ENCODE measurements at places on chromosomes 7 and 10.

DNA sequence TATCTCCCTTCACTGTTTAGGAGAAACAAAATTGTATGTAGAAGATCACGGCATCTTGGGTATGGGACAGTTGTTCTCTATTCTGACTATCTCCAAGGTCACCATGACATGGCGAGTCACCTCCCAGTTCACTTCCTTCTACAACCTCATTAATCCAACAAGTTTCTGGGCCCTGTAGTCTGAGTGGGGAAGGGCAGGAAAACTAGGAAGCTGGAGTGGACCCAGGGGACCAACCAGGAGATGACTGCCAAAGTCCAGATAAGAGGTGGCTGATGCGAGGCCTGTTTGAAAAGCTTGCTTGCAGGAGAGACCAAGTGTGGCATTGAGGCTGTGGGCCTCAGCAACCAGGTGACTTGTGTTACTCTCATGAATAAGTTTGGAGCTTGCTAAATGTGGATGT is 584.9 kb downstream of the TNS3 start:
- no peak for DNase-seq

- DNase-seq, result no peak
Measured at GRCh38 chr7:156832195-156832877, 60.6 kb downstream of the LMBR1 start.

DNA sequence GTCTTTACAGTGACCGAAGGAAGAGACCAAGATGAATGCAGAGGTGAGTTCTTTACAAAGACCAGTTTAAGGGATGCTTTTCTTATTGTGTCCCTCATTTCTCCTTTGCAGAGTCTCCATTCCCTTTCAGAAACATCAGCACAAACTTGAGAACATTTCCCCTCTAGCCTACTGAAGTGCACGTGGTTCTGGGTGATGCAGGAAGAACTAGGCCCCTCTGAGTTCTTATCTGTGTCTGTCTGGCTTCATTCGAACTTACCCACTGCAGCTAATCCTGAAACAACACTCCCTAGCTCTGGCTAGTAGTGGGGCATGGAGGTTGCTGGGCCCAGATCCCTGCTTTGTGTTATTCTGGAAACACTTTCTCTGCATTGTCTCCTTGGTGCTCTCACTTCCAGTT is 12.6 kb downstream of the BLVRA start:
- peak; percentile 12 for DNase-seq

DNA sequence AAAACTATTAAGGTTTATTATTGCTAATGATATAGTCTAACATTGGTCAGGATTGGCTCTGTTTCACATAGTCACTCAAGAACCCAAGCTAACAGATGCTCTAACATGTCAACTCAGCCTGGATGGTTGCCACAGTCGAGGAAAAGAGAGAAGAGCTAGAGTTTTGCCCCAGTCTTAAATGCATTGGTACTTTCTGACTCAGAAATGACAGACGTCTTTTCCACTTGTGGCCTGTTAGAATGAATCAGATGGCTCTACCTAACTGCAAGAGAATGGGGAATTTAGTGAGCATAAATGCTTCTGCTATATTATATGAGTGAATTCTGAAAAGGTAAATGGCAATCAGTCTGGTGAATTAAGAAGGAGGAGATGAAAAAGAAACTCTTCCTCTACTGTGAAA is 13.9 kb downstream of the HECTD2 start:
- DNase-seq, result no peak

GRCh38 chr7:35248576-35249536 is 5.0 kb downstream of the TBX20 start:
- no peak for DNase-seq

GRCh38 chr10:102170602-102171001 is 18.4 kb downstream of the NOLC1 start:
- no peak for DNase-seq

- no peak for DNase-seq
Measured at GRCh38 chr7:138932427-138932826, 48.8 kb downstream of the KIAA1549 start.

GRCh38 chr7:107563775-107564552 is at the start of the genes COG5 and DUS4L:
TSS of gene COG5 (minus strand) at chr7:107563920. CDS start at chr7:107563896, 24 bp downstream.
TSS of gene DUS4L (plus strand) at chr7:107563971. CDS start at chr7:107567071, 3,100 bp downstream.
- peak; percentile 91 for DNase-seq

- DNase-seq, result no peak
Measured at GRCh38 chr10:114758331-114758730, 63.2 kb upstream of the FHIP2A start.

- DNase-seq, result peak; percentile 65
Measured at GRCh38 chr7:149196151-149196704, 882 bp downstream of the ZNF282 start.

GRCh38 chr7:22686620-22687019 is 40.4 kb upstream of the IL6 start:
- no peak for DNase-seq

DNA sequence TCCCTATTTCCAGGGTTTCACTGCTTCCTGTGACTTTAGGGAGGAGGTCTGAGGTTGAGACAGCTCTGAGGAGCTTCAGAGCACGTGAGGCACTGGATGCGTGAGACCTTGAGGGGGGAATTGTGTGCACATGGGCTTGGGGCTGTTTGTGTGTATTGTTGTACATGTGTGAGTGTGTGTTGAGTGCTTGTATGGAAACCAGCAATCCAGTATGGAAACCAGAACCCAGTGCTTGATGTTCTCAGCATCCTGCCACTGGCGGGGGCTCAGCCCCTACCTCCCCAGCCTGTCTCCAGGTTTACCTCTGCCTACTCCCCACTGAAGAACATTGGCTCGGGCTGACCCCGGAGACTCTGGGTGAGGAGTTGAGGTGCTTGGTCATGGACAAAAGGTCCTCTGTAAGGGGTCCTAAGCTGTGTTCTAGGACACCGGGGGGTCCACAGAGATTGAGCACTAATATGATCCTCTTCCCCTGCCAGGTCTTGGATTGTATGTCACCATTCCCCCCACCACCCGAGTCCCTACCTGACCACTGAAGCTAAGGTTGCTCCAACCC is 20.8 kb downstream of the SFTPD start:
- peak; percentile 43 for DNase-seq

DNA sequence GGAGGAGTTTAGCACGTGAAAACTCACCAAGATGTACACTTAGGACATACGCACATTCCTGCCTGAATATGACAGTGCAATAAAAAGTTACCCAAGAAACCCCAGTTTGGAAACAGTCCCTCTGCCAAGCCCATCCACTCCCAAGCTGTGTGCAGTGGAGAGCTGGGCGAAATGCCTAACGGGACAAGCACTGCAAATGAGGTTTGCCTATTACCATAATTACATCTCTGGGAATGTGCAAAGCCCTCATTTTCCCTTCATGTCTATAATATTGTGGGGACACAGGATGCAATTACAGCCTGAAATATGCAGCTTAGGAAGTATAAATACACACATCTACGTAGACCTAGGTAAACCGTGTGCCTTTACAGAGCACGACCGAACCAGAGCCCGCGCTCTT is 117.5 kb downstream of the PLXNA4 start:
- no peak for DNase-seq

DNA sequence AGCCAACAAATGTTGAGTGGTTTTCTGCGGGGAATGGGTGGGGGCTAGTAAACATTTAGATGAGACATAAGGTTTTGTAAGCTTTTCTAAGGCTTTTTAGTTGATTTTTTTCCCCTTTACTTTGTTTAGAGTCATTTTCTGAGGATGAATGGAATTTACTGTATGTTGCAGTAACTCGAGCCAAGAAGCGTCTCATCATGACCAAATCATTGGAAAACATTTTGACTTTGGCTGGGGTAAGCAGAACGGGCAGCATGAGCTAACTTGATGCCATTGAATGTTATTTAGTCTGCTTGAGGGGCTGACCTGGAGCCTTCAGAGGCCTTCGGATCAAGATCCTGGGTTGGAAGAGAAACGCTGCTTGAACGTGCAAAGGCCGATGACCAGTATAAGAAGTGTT is 37.3 kb downstream of the FBH1 start:
- DNase-seq, result no peak

GRCh38 chr10:24035761-24036160 is 173.2 kb upstream of the KIAA1217 start:
- no peak for DNase-seq

DNA sequence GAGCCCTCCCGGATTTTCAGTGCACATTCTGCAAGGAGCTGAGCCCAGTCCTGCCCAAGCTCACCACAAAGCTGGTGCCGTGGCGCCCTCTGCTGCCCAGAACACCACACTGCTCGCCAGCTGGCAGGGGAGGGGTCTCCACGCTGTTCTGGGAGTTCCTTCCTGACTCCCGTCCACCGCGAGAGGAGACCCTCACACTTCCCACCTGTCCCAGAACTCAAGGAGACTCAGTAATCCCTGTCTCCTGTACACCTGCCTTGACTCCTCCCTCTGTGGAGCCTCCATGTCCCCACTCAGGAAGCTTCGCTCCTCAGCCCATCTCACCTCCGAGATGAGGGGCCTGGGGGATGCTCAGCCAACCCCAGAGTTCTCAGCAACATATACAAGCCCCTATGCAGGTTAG is 11.3 kb downstream of the C10orf105 start:
- peak; percentile 89 for DNase-seq

DNA sequence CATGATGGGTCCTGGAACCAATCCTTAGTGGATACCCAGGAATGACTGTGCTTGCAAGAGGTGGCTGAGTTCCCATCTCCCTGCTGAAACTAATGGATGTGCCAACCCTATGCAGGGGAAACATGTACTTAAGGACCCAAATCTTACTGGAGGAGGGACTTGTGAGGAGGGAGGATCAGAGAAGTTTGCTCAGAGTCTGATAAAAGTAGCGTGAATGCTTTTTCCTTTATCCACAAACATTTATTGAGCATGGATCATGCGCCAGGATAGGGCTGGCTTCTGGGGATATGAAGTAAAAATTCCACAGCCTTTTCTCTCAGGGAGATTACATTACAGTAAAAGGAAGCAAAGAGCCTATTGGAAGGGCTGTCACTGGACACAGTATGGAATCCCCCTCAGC is 358.5 kb downstream of the RPS24 start:
- no peak for DNase-seq

- no peak for DNase-seq
Measured at GRCh38 chr10:104337521-104337984, 712 bp downstream of the ITPRIP start.

DNA sequence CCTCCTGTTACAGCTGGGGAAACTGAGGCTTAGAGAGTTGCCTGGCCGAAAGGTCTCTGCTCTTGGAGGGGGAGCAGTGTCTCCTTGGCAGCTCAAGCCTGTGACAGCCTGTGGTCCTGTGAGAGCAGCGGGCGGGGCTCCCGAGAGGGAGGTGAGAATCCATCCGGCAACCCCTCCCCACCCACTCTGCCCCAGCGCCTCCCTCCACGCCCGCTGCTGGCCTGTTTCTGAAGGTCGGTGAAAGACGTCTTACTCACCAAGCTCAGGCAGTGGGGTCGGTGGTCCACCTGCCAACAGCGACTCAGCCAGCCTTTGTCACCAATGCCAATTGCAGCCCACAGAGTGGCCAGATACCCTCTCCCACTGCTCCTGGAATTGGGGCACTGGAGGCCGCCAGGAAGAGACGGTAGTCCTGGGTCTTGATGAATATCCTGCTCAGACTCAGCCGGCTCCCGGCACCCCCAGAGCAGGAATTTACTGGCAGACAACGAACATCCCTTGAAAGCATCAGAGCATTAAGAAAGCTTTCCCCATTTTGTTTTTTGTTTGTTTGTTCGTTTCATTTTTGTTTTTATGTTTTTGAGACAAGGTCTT is 7.4 kb upstream of the TTYH3 start:
- no peak for DNase-seq

- DNase-seq, result no peak
Measured at GRCh38 chr7:80253653-80254052, 119.0 kb downstream of the GNAI1 start.

GRCh38 chr7:25840209-25840792 is 311.7 kb upstream of the NFE2L3 start:
- DNase-seq, result no peak

GRCh38 chr10:127527891-127528290 is 21.2 kb upstream of the NPS start:
- no peak for DNase-seq

- no peak for DNase-seq
Measured at GRCh38 chr7:73885975-73886798, 25.2 kb downstream of the TMEM270 start.

GRCh38 chr7:111657018-111657417 is 94.7 kb upstream of the IMMP2L start:
- DNase-seq, result no peak

DNA sequence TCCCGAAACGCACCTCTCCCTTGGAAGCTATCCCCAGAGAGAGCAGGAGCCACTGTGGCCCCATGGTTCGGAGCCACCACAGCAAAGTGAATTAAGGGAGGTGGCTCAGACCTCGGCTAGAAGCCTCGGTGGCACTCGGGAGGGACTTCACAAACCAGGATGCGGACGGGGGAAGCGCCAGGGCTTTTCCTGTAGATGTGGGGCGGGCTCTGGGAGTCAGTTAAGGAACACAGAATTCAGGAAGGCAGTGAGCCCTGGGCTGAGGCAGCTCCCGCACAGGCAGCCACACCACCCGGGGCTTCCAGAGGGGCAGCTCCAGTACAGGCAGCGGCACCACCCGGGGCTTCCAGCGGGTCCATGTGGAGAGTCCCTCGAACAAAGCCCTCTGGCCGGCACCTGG is 42.7 kb upstream of the DPYSL4 start:
- DNase-seq, result no peak

DNA sequence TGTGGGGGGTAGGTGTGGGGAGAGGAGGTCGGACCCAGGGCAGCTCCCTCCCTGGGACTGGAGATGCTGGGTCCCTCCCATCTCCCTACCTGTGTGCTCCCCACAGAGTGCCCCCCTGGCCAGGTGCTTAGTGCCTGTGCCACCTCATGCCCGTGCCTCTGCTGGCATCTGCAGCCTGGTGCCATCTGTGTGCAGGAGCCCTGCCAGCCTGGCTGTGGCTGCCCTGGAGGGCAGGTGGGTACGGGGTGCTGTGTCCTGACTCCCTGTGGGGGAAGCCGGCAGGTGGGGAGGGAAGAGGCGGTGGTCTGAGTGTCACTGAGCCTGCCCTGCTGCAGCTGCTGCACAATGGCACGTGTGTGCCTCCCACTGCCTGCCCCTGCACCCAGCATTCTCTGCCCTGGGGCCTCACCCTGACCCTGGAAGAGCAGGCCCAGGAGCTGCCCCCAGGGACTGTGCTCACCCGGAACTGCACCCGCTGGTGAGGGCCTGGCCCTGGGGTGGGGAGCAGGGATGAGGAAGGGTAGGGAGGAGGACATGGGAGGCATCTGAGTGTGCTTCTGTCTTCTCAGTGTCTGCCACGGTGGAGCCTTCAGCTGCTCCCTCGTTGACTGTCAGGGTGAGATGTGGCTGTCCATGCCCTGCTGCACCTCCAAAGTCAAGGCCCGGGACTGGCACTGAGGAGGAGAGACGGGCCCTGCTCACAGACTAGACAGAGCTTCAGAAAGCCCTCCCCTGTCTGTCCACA is 11.7 kb upstream of the ZNF862 start:
- no peak for DNase-seq

DNA sequence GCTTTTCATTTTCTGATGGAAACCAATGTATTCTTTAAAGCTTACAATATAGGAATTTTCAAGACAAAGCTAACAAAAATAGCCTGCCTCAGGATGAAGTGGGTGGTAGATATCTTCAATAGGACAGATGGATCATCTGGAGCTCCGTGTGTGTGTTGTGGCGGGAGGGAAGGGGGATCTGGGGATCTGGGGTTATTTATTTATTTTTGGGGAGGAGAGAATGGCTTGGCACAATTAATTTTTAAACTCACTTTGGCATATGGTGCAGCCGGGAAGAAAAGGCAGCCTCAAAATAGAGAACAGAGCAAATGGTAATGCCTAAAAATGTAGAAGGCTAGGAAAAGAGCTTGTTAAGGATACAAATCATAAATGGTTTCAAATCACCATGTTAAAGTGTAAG is 11.6 kb upstream of the ABLIM1 start:
- no peak for DNase-seq

- peak; percentile 74 for DNase-seq
Measured at GRCh38 chr7:45001138-45001694, 1.2 kb downstream of the CCM2 start.

Measured in activated CD8-positive, alpha-beta memory T cell treated with anti-CD3 and anti-CD28 coated beads, Interleukin-2, amount 50 U/mL, for 48 hours (primary cell).